ENCODE measurements at places on chromosomes 12 and 14.

DNA sequence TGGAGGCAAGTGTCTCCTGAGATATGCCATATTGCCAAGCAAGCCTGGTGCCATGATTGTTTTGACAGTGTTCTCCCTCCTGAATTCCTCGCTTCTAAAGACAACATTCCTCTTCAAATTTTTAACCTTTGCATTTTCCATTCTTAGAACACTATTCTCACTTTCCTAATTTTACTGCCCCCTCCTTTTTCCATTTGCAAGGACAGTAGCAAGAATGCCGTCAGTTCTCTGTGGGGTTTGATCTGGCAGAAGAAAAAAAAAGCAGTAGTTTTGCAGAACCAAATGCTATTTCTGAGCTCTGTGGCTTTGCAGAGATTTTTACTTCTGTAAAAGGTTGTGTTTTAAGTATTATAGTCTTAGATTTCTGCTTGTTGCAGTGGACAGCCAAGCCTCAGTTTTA lies 295.2 kb downstream of the NUAK1 start:
- no peaks in the 10 kb centered on the region for H3K27me3 ChIP-seq
- DNase-seq = no peak
- H3K4me1 ChIP-seq = no peaks in the 10 kb centered on the region
- H3K36me3 ChIP-seq = no peaks in the 10 kb centered on the region

DNA sequence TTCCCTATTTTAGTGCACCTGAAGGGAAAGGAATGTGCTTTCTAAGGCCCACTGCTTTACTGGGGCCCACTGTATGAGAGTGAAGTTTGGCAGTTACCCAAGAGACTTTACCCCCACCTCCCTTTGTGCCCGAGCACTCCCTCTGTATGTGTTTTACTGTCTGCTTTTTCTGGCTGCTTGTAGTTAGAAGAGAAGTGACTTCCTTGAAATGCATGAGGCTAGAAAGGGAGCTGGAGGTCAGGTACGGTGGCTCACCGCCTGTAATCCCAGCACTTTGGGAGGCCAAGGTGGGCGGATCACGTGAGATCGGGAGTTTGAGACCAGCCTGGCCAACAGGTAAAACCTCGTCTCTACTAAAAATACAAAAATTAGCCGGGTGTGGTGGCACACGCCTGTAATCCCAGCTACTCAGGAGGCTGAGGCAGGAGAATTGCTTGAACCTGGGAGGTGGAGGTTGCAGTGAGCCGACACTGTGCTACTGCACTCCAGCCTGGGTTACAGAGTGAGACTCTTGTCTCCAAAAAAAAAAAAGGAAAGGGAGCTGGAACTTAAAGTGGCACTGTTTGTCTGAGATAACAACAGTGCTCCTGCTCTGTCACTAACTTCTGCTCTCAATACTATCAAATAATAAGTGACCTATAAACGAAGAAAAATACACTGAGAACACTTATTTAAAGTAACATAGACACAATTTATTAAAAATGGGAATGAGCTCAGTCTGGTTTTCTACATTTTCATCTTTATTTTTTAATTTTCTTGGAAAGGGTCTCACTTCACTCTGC lies 5.8 kb downstream of the TRIP11 start:
- DNase-seq = no peak
- H3K27me3 ChIP-seq = no peaks in the 10 kb centered on the region
- no peak overlapping the region for H3K4me3 ChIP-seq
- no peak overlapping the region for H3K27ac ChIP-seq
- H3K36me3 ChIP-seq = no peaks in the 10 kb centered on the region
- H3K4me1 ChIP-seq = no peaks in the 10 kb centered on the region

GRCh38 chr12:16300736-16301135 lies 23.3 kb upstream of the SLC15A5 start:
- H3K4me1 ChIP-seq = no peaks in the 10 kb centered on the region
- no peak overlapping the region for H3K27ac ChIP-seq
- H3K36me3 ChIP-seq = no peaks in the 10 kb centered on the region
- no peaks in the 10 kb centered on the region for H3K27me3 ChIP-seq

DNA sequence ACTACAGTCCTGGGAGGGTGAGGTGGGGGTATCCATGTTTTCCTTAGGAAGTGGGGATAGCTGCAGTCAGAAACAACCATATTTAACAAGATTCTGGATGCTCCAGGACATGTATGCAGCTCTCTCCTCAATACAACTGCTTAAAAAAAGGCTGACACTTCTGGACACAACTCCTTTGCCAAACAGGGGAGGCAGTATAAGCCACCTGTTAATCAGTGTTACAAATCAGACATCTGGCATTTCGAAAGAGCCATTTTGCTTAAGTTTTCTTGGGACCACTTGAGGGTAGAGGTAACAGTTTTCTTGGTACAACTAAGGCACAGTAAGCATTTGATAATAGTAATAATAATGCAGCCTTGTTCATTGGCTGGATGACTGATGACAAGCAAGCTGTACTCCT lies 47.1 kb downstream of the RPGRIP1 start:
- no peak overlapping the region for H3K27ac ChIP-seq
- H3K4me3 ChIP-seq = no peak overlapping the region
- DNase-seq = no peak

GRCh38 chr12:98741556-98742265 lies 96.6 kb downstream of the APAF1 start:
- peaks cover 2% of the 10 kb centered on the region for H3K27me3 ChIP-seq
- no peaks in the 10 kb centered on the region for H3K36me3 ChIP-seq
- H3K4me1 ChIP-seq = no peaks in the 10 kb centered on the region
- no peak overlapping the region for H3K4me3 ChIP-seq

DNA sequence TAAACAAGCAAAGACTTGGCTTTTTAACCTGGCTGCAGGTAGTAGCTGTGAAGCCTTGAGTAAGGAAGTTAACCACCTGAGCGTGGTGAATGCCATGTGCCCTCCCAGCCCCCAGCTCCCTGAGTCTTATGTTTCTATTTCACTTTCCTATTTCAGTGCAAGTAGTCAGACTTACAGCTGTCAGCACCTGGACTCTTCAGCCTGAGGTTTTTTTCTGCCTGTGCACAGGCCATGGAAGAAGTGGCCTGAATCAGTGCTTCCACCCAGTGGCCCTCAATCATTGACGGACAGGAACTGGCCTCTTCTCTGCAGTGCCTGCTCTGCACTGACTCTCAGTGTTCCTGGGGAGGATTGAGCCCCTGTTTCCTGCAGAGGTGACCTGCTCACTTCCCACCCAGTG lies 796.4 kb downstream of the MED13L start:
- H3K4me1 ChIP-seq = no peaks in the 10 kb centered on the region
- H3K4me3 ChIP-seq = no peak overlapping the region
- H3K27me3 ChIP-seq = no peaks in the 10 kb centered on the region
- H3K36me3 ChIP-seq = no peaks in the 10 kb centered on the region
- no peak overlapping the region for H3K27ac ChIP-seq
- no peak for DNase-seq

- no peak overlapping the region for H3K27ac ChIP-seq
- no peak overlapping the region for H3K4me3 ChIP-seq
- no peaks in the 10 kb centered on the region for H3K4me1 ChIP-seq
- no peaks in the 10 kb centered on the region for H3K27me3 ChIP-seq
- DNase-seq = no peak
Measured at GRCh38 chr12:112208301-112208910, 83.0 kb downstream of the TRAFD1 start.

DNA sequence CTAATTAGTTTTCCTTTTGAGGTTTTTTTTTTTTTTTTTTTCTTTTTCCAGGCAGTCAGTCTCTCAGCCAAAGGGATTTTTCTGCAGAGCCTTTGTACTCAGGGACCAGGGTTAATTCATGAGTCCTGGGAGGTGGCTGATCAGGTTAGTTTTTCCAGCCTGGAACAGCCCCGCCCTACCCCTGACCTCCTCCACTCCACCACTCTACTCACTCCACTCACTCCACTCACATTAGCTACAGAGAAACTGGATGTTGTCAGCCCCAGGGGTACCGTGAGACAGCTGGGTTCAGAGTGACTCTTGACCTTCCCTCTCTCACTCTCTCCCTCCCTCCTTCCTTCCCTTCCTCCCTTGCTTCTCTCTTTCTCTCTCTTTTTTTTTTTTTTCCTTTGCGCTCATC lies 161.0 kb downstream of the CRADD start:
- no peaks in the 10 kb centered on the region for H3K4me1 ChIP-seq
- no peak overlapping the region for H3K27ac ChIP-seq
- no peak overlapping the region for H3K4me3 ChIP-seq
- no peak for DNase-seq
- H3K36me3 ChIP-seq = no peaks in the 10 kb centered on the region
- H3K27me3 ChIP-seq = no peaks in the 10 kb centered on the region

DNA sequence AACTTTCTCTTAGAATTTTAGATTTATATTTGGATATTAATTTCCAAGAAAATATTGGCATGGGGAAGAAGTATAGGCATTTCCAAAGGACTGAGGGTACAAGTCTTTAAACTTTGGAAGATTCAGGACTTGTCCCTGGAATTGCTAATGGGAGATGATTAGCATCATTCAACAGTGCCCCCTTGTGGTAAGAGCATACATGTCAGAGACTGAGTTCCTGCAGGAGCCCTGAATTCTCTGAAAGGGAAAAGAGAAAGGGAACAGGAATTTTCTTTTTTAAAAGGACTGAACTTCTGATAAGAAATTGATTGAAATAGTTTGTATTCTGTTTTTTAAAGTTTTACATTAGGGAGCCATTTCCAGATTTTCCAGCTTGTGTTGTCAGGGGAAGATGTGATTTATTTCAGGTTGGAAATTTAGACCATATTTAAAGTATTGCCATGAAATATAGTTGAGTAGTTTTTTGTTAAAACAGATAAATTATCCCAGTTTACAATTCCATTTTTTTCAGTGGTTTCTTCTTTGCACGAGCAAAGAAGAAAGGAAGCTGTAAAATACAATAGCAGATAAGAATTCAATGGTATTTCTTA lies 44.0 kb upstream of the REP15 start:
- no peak overlapping the region for H3K27ac ChIP-seq
- no peak overlapping the region for H3K4me3 ChIP-seq
- no peaks in the 10 kb centered on the region for H3K27me3 ChIP-seq
- DNase-seq = peak; percentile 75
- H3K36me3 ChIP-seq = no peaks in the 10 kb centered on the region

GRCh38 chr12:46710125-46710743 lies 115.6 kb downstream of the SLC38A4 start:
- H3K27me3 ChIP-seq = no peaks in the 10 kb centered on the region
- no peak for DNase-seq
- no peaks in the 10 kb centered on the region for H3K4me1 ChIP-seq
- no peaks in the 10 kb centered on the region for H3K36me3 ChIP-seq

GRCh38 chr12:67928621-67929383 lies 60.4 kb upstream of the IFNG-AS1 start:
- H3K27me3 ChIP-seq = no peaks in the 10 kb centered on the region
- no peak overlapping the region for H3K4me3 ChIP-seq
- no peak for DNase-seq
- H3K4me1 ChIP-seq = no peaks in the 10 kb centered on the region
- H3K36me3 ChIP-seq = no peaks in the 10 kb centered on the region

DNA sequence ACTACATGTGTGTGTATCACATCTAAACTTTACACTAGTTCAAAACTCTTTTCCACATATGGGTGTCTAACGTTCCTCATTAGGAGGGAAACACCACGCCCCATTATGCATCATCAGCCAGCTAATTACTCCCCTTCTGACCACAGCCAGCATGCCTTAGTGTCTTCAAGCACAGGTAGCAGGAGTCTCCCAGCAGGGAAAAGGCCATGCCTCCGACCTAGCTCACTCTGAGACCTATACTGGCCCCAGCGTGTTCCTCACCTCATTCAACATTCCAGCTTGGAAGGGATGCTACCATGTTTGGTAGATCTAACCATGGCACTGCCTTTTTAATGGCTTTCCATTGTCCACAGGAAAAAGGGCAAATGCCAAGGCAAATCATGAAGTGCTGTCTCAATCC lies 66.1 kb upstream of the PRB2 start:
- H3K27ac ChIP-seq = no peak overlapping the region
- no peaks in the 10 kb centered on the region for H3K36me3 ChIP-seq
- no peak for DNase-seq
- 0 out of 2 replicates have a peak, but pooled peaks cover 2% of the 10 kb centered on the region for H3K4me1 ChIP-seq
- H3K4me3 ChIP-seq = no peak overlapping the region

- H3K36me3 ChIP-seq = no peaks in the 10 kb centered on the region
- no peak for DNase-seq
- H3K4me3 ChIP-seq = no peak overlapping the region
- H3K27me3 ChIP-seq = no peaks in the 10 kb centered on the region
- no peaks in the 10 kb centered on the region for H3K4me1 ChIP-seq
Measured at GRCh38 chr12:4707306-4707705, 12.9 kb upstream of the GALNT8 start.

- no peaks in the 10 kb centered on the region for H3K27me3 ChIP-seq
- no peak overlapping the region for H3K27ac ChIP-seq
- no peaks in the 10 kb centered on the region for H3K36me3 ChIP-seq
- no peak for DNase-seq
Measured at GRCh38 chr12:64611341-64612284, 1.3 kb downstream of the RASSF3 start.

- H3K4me1 ChIP-seq = no peaks in the 10 kb centered on the region
- H3K27me3 ChIP-seq = no peaks in the 10 kb centered on the region
- no peak for DNase-seq
- H3K36me3 ChIP-seq = no peaks in the 10 kb centered on the region
- no peak overlapping the region for H3K4me3 ChIP-seq
Measured at GRCh38 chr12:13882176-13882575, 99.2 kb downstream of the GRIN2B start.

DNA sequence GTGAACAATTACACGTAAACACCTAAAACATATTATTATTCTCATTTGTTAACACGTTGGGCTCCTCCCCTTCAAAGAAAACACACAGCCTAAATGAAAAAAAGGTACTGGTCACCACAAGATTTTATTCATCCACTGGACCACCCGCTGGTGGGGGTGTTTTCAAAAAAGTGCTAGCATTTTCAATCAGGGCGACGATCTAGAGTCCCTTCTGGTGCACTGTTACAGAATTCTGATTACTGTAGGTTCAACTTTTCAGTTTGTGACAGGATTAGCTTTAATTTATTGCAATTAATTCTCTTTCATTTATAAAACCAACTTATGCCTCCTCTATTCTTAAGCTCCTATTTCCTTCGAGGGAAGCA lies 443 bp downstream of the MAGOHB start:
- no peak for DNase-seq
- H3K27me3 ChIP-seq = no peaks in the 10 kb centered on the region
- H3K36me3 ChIP-seq = peaks cover 2% of the 10 kb centered on the region
- H3K4me3 ChIP-seq = peak overlapping the region; percentile 56

- DNase-seq = no peak
- H3K27ac ChIP-seq = no peak overlapping the region
- H3K4me1 ChIP-seq = no peaks in the 10 kb centered on the region
Measured at GRCh38 chr12:49584591-49584990, 16.6 kb upstream of the MCRS1 start.

DNA sequence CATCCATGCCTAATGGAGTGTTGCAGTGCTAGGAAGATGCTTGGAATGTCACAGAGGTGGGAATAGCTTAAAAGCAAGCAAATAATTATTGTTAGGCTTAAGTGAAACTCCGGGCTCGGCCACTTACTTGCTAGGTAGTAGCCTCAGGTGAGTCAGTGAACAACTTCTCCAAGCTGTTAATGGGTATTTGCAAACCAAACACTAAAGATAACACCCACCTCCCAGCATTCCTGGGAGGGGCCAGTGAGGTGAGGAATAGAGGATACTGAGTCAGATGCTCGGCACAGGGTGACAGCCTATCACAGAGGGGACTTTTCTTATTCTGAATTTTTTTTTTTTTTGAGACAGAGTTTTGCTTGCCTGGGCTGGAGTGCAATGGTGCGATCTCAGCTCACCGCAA lies 151.2 kb upstream of the RFLNA start:
- H3K36me3 ChIP-seq = no peaks in the 10 kb centered on the region
- no peaks in the 10 kb centered on the region for H3K27me3 ChIP-seq
- H3K4me1 ChIP-seq = peaks cover 3% of the 10 kb centered on the region
- no peak for DNase-seq
- no peak overlapping the region for H3K4me3 ChIP-seq

GRCh38 chr14:56115976-56116893 lies 2.0 kb upstream of the PELI2 start:
- H3K27ac ChIP-seq = no peak overlapping the region
- peaks cover 5% of the 10 kb centered on the region for H3K4me1 ChIP-seq
- DNase-seq = no peak
- no peak overlapping the region for H3K4me3 ChIP-seq
- no peaks in the 10 kb centered on the region for H3K36me3 ChIP-seq
